ENCODE measurements at places on chromosomes 3 and 15.

DNA sequence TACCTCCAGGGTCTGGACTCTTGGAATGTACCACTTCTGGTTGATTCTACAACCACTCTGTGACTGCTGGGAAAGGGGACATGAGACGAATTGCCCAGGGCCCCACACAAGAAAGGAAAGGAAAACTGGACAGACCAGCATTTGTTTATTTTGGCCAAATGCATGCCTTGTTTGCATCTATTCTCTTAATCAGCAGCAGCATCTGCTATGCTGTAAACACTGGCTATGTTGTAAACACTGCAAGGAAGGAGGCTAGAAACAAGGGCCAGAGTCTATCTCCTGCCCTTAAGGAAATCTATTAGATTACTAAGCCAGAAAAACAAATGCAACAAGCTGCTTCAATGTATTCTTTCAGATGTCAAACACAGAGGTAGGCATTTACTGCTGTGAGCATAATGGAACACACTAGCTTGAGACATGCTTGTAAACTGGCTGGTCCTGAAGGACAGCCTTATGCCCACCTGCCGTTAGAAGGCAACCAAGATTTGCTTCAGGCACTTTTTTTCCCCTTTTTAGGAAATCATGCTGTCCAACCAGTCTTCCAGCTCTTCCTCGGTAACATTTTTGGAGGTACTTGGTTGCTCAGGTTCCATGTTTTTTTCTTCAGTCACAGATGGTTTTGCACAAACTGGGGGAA, 102.1 kb upstream of the CHRM5 start:
- DNase-seq: no peak

GRCh38 chr15:79431636-79432344, at the start of gene MINAR1:
Gene MINAR1 (plus strand): TSS chr15:79432336. CDS start chr15:79456148, 23,812 bp downstream.
- no peak for DNase-seq

DNA sequence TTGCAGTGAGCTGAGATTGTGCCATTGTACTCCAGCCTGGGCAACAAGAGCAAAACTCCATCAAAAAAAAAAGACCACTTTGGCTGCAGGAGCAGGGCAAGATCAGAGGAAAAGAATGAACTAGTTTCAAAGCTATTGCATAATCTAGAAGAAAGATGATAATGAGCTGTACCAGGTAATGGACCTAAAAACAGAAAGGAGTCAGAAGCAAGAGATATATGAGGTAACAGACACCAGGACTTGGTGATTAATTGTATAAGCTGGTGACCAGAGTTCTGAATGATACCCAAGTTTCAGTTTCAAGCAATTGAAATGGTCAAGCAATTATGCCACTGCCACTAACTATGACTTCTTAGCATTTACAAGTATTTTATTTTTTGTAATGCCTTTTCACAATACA, 2.9 kb downstream of the POLQ start:
- no peak for DNase-seq

DNA sequence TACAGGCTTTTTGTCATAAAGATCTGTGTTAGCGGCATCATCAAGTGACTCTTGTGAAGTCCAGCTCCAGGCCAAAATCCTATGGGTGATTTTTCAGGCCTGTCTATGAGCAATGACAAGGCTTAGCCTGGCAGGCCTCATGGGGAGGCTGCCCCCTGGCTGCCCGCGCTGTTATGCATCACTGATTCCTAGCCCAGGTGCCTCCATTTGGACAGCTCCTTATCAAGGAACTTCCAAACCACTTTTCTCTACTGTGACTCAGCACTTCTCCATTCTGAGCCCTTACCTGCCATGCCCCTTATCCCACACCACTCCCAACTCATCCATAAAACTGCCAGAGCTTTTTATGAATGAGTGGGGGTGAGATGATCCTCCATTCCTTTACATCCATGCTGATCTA, 91.5 kb upstream of the C3orf80 start:
- no peak for DNase-seq

DNA sequence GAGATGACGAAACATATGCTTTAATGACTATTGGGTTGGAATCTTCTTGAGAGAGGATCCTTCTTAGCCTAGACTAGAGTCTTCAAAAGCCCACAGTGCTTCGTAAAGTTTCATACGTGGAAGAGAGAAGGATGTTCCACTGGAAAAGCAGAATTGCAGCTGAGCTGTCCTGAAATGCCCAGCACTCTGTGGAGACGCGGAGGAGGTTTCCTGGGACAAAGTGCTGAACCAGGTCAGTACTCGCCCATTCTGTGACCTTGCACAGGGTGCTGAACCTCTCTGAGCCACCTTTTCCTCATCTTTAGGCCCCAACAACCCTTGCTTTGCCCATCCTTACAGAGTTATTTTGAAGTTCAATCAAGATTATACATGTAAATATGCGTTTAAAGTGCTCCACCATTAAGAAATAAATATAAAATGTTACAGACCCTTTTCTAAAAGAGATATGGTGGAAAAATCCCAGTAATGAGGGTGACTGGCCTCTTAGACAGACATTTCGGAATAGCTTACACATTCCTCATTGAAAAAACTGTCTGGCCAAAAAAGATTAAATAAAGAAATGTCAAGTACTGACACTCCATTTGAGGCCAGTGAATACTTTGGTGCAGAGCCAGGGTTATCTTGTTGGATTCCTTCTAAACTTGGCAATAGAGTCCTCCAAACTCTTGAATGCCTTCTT, 4.2 kb upstream of the MAGEF1 start:
- DNase-seq: no peak

DNA sequence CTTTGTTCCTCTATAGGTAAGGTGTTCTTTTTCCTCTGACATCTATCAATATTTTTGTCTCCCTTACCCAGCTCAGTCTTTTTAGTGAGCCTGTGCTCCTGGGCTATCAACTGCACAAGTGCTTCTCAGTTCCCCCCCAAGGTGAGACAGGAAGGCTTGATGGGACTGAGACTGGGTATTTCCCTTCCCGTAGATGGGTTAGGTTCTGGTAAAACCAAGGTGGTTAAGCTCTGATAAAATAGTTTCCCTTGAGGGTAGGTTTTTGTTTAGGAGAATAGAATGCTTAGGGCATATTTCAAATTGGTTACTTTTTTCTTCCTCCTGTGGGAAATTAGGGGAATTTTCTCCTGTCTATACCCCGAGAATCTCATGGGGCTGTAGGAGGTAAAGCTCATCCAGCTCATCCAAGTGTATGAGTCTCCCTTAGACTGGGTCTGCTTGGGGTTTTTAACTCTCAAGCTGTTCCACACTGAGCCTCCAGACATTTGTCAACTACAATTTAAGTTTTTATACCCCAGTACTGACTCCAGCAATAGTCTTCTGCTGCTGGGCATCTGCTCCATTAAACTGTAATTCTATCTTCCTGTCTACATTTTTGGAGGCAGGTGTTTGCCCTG, 44.9 kb downstream of the OXSR1 start:
- DNase-seq: no peak
